Pons (tissue), 1 donor: ENCODE measurements at places on chromosomes 5 and 9.

DNA sequence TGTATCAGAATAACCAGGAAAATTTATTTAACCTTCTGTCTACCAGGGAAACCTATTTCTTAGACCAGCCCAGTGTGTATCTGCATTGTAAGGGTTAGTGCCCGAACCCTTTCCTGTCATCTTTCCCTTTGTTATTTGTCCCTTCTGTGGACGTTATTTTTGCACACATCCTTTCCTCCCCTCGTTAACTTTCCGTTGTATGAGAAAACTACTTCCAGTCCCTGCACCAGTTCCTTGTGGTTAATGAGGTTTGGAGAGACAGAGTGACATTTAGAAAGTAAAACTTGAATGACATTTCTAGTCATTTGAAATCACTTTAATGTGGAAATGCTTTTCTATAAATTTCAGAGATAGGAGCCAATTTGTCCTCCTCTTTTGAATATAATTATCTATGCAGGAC, 4.3 kb upstream of the IFNB1 start:
- DNase-seq, result no peak

- no peak for DNase-seq
Measured at GRCh38 chr5:154214371-154215106, 24.0 kb downstream of the GALNT10 start.

DNA sequence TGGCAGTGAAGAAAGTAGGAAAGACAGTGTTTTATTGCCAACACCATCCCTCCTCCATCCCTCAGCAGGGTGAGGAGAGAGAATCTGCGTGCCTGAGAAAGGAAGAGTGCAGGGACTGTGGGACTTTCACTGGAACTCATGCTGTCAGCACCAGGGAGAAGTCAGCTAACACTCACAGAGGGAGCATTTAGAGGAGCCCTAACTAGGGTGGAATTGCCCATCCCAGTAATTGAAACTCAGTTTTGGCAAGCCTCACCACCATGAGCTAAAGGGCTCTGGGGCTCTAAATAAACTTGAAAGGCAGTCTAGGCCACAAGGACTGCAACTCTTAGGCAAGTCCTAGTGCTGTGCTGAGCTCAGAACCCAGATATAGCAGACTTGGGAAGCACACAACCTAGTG, 622.3 kb downstream of the SEMA5A start:
- no peak for DNase-seq

GRCh38 chr5:30195036-30195435, 998.5 kb upstream of the CDH6 start:
- DNase-seq, result no peak

DNA sequence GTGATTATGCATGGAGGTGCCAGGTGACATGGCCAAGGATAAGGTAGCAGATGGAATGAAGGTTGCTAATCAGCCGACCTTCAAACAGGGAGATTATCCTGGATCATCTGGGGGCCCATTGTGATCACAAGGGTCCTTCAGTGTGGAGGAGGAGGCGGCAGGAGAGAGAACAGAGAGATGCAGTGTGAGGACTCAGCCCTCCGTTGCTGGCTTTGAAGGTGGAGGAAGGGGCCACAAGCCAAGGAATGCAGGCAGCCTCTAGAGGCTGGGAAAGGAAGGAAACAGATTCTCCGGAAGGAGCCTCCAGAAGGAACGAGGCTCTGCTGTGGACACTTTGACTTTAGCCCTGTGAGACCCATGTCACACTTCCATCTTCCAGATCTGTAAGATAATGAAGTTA, 27.4 kb upstream of the EEIG1 start:
- DNase-seq, result no peak

DNA sequence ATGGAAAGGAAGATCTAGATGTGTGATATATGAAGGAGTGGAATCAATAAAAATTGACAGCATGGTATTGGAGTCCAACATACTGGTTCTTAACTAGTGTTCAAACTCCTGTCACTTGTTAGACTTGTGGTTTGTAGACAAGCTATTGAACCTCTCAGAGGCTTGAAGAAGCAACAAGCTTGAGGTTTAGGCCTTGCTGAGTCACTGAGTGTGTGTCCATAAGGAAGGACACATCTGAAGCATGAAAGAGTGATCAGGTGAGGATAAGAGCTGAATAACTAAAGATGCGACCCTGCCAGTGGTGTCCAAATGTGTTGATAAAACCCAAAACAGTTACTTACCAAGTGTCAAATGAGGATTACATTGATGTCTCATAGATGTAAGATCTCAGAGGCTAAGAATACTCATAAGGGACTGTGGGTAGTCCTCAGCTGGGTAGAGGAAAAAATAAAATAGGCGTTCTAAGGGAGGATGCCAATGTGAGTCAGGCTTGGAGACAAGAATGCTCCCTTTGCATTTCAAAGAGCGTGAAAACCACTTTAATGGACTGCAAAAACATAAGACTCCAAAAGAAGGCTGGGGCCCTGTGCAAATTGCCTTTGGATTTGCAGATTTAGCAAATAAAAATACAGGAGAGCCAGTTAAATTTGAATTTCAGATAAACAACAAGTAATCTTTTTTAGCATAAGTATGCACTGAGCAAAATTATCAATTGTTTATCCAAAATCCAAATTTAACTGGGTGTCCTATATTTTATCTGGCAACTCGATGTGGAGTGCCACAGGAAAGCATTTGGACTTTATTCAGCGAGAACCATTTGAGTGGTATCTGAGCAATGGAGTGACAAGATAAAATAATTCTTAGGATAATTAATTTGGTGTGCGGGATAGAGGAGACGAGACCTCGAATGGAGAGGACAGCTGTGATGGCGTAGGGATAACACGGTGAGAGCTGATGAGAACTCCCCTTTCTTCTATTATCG, 757.3 kb upstream of the WWC1 start:
- no peak for DNase-seq

DNA sequence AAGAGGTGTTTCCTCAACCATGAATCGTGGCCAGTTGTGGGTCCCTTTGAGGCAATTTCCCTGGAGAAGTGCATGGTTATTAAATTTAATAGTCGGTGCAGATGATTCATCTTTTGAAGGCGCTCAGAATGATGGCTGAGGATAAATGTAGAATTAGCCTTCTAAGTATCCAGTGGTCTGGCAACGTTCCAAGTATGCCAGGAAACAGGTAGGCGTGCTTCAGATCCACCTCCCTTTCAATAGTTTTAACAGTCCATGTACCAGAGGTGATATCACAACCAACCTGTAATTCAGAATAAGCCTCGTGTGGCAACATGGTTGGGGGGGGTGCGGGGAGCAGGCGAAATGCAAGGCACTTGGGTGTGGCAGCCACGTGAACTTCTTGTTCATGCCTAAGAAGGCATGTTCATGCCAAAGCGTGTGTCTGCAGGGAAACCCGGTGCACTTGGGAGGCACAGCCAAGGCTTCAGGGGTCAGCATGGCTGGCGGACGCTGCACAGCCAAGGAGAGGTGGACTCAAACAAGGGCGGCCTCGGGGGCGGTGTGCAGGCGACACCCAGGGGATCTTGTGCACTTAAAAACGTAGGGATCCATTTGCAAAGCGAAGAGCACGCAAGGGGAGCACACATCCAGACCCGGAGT, 5.2 kb upstream of the NKD2 start:
- no peak for DNase-seq

- DNase-seq, result no peak
Measured at GRCh38 chr5:148811756-148812155, 14.7 kb upstream of the ADRB2 start.

- DNase-seq, result peak; percentile 70
Measured at GRCh38 chr5:77893225-77893860, 117.2 kb upstream of the TBCA start.

- no peak for DNase-seq
Measured at GRCh38 chr5:135319458-135319857, 79.6 kb downstream of the MACROH2A1 start.

GRCh38 chr5:33315189-33315588, 125.6 kb upstream of the TARS1 start:
- no peak for DNase-seq

- DNase-seq, result no peak
Measured at GRCh38 chr5:85268194-85268593, 883.5 kb upstream of the EDIL3 start.

GRCh38 chr5:157166214-157167213, at the start of gene GARIN3:
Gene GARIN3 (minus strand): TSS chr5:157166264. CDS start chr5:157166168, 96 bp downstream.
- DNase-seq, result no peak

GRCh38 chr5:172156541-172156994, 31.5 kb downstream of the STK10 start:
- DNase-seq, result no peak

GRCh38 chr9:78133751-78134150, 102.1 kb upstream of the CEP78 start:
- no peak for DNase-seq

- DNase-seq, result no peak
Measured at GRCh38 chr5:123659495-123659894, 147.5 kb downstream of the CSNK1G3 start.

- no peak for DNase-seq
Measured at GRCh38 chr5:150641006-150641570, 628 bp downstream of the SYNPO start.

DNA sequence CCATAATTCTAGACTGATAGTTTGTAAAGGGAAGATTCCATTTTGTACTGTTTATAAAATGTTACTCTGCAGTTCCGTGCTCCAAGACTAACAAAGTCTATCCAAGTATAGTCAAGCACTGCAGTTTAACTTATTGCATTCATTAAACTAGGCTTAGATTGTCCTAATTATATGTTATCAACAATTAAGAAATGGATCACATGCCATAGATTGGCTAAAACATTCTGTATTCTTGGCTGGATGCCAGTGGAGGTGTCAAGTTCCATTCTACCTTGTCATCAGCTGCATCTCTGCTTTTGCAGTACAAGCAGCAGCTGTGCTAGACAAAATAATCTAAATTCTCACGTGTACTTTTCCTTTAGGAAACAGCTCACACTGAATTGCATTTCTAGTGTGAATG, 69.4 kb upstream of the MEF2C start:
- no peak for DNase-seq
